ENCODE measurements at places on chromosomes 16 and 17.

- DNase-seq, result no peak
These were observed 39.7 kb downstream of the REXO5 start for GRCh38 chr16:20846030-20846429.

- DNase-seq, result no peak
These were observed 21.8 kb downstream of the MYH3 start for GRCh38 chr17:10635290-10635689.

DNA sequence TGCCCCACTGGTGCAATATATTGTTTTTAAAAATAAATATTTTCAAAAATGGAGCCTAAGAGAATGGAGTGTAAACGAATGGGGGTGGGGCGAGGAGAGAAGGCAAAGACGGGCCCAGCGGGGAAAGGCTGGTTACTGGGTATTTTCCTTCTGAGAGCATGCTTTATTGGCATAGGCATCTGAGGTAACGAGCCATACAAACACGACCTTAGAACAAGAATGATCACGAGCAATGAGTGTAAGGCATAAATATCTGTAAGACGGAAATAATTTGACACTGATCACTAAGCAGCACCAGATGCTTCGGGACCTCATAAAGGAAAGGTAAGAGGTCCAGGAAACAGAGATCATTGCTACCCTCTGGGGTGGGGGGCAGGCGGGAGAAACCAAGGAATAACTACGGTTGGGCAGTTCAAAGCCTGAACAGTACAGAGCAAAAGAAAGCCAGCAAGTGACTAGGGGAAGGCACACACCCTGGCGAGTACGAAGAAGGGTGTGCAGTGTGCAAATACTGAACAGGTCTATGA is 959 bp downstream of the SSH2 start:
- DNase-seq, result no peak

- DNase-seq, result no peak
These were observed 14.4 kb downstream of the TRIM25 start for GRCh38 chr17:56899403-56899802.

DNA sequence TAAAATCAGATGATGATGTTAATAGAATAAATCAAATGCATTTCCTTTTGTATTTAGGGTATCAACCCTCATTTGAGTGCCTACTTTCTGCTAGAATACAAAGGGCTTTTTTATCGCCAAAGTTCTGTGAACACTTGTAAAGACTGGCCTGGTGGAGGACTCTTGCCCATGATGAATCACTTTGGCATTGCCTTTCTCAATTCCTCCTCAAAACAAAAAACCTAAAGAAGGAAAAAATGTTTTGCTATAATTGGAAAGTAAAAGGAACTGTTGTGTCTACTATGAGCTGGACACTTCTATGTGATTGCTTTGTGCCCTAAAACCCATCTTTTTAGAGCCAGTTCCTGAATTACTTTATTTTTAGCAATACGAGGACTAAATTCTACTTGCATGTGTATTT is 13.0 kb upstream of the DHRS11 start:
- DNase-seq, result no peak

DNA sequence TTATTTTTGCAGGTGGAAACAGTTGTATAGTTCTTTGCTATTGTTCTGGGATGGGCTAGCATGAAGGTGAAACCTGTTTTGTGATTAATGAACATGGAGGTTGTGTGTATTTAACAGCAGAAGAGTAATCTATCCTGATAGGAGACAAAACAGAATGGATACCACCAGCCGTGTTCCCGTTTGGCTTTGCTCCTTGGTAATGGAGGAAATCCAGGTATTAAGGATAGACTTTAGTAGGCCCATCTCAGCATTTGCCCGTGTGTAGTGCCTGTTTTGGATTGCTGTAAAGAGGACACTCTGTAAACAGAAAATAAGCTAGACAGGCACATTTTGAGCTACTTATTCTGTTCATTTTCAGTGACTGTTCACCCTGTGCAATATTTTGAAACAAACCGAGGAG is 215.1 kb downstream of the RBFOX1 start:
- no peak for DNase-seq

- DNase-seq, result no peak
These were observed 33.9 kb downstream of the ANKFY1 start for GRCh38 chr17:4229627-4230541.

DNA sequence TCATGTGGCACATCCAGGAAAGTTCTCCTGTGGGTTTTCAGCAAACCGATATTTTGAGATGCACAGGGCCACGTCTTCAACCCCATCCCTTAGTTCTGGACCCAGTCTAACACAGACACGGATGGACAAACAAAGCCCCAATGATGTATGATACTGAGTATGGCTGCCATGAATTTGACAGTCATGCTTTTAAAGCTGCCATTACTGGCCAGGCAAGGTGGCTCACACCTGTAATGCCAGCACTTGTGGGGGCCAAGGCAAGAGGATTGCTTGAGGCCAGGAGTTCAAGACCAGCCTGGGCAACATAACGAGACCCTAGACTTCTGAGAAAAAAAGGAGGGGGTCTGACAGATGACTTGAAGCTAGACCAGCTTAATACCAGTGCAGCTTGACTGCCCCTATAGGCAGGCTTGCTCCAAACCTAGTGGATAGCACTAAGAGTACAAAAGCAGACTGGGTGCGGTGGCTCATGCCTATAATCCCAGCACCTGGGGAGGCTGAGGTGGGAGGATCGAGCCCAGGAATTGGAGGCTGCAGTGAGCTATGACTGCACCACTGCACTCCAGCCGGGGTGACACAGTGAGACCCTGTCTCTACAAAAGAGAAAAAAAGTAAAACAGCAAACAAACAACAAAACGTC is 10.8 kb upstream of the ZNF629 start:
- DNase-seq, result no peak

- no peak for DNase-seq
These were observed 2.1 kb downstream of the MYH2 start for GRCh38 chr17:10547351-10547750.

GRCh38 chr17:42188749-42189650 is 3.7 kb upstream of the HCRT start:
- no peak for DNase-seq

- DNase-seq, result no peak
These were observed 33.9 kb downstream of the ANKRD11 start for GRCh38 chr16:89456419-89456959.

DNA sequence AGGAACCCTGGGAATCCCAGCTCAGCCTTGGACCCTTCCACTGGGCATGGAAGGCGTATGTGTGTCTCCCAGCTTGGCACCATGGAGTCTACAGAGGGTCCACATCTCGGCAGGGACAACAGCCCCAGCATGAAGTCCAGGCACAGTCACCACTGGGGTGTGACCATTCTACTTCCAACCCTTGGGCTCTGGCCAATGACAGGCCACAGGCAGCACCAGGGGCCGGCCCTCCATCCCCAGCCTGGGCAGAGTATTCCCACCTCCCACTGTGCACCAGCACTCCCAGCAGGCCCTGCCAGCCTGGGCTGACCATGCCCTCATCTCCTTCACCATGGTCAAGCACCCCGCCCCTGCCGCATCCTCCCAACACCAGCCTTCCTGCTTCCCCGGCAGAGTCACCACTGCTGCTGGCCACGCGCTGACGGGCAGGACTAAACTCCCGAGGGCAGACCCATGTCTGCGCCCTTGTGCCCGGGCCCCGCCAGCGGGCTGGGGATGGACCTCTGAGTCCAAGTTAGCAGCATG is 9.5 kb upstream of the PPP1R27 start:
- no peak for DNase-seq

GRCh38 chr17:7307686-7308624 is 527 bp downstream of the EIF5A start:
- peak; percentile 57 for DNase-seq

- DNase-seq, result no peak
These were observed 68.0 kb upstream of the GAS7 start for GRCh38 chr17:10266296-10266876.

GRCh38 chr16:47927330-47927729 is 228.5 kb downstream of the ABCC12 start:
- DNase-seq, result no peak

DNA sequence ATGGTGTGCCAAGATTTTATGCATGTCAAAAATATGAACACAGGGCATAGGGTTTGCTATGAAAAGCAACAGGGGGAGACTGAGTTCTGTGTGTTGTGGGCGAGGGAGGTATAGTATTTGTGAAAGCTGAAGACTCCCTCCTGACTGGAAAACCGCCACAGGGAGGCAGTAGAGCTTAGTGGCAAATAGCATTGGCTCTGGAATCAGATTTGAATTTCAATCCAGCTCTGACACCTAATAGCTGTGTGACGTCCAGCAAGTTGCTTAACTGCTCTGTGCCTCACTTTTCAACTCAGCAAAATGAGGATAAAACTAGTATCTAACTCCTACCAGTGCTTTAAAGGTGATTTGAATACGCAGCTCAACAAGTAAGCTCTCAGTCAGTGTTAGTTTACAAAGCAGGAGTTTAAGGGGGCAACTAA is 22.0 kb downstream of the KPNA2 start:
- DNase-seq, result no peak

DNA sequence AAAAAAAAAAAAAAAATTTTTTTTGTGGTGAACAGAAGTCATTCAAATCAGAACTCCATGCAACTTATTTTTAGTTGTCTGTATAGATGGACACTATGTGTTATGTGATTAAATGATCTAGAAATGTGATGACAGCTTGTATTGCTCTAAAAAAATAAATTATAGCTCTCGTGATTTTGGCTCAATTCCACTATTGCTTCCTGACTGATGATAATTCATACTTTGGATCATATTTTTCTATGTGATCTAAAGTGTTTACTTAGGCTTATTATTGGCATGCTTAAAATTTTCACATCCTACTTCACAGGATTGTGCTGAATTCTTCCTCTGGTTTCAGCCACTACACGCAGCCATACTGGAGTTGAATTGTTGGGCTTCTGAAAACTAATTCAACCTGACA is 76.8 kb downstream of the RPGRIP1L start:
- DNase-seq, result no peak

- no peak for DNase-seq
These were observed at the start of gene HOXB4 for GRCh38 chr17:48577946-48578615. TSS of gene HOXB4 (minus strand) at chr17:48578350. CDS start at chr17:48578319, 31 bp downstream.

DNA sequence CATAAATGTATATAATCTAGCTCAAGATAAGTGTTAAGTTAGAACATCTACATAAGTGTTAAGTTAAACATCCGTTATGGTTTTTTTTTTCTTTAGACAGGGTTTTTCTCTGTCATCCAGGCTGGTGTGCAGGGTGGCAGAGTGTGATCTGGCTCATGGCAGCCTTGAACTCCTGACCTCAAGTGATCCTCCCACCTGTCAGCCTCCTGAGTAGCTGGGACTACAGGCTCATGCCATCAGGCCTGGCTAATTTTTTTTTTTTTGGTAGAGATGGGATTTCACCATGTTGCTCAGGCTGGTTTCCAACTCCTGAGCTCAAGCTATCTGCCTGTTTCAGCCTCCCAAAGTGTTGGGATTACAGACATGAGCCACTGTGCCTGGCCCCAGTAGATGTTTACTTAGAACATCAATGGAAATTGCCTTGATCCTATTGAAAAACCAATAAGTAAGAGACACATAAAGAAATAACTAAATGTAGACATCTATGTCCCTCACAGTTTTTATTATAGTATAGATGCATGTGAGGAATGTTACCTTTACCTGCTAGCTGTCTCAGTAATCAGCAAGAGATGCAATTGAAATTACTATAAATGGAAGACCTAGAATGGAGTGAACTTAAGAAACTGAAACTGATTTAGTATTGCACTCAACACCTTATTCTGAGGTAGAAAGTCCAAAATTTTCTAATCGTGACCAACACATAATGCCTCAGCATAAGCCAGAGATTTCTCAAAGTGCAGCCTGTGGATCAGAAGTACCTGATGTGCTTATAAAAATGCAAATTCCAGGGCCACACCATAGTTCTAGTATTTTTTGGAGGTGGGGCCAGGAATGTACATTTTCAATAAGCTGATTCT is 5.5 kb upstream of the FAM20A start:
- no peak for DNase-seq

DNA sequence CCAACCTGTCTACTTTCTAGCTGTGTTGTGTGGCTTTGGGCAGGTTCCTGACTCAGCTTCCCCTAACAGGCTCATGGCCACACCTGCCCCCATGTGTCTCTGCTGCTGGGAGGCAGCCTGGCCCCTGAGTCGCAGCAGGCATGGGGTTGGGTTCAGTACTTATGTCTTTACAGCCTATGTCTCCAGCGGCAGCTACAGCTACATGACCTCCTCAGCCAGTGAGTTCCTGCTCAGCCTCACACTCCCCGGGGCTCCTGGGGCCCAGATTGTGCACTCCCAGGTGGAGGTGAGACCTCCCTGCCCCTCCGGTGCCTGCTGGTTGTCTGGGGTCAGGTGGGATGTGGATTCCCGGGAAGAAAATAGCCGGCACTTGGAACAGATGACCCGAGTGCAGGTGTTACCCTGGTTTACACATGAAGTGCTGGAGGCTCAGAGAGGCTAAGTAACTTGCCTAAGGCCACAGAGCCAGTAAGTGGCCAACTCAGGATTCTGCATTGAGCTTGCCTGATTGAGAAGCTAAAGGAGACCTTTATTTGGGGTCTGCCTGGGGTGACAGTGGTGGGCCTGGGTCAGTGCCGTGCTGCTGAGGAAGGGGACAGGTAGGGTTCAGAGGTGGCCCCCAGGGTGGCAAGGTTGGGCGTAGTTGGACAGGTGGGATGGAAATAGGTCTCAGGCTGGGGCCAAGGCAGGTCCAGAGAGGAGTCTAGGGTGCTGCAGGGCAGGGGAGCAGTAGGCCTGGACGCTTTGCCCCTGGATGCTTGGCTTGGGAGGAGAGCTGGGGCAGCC is 15.9 kb downstream of the FCSK start:
- DNase-seq, result no peak

- DNase-seq, result no peak
These were observed 16.5 kb downstream of the TBX2 start for GRCh38 chr17:61416211-61416539.

- DNase-seq, result no peak
These were observed 123.8 kb downstream of the GOSR1 start for GRCh38 chr17:30600830-30601494.

All from activated CD4-positive, CD25-positive, alpha-beta regulatory T cell (primary cell).